Activated CD4-positive, alpha-beta memory T cell treated with anti-CD3 and anti-CD28 coated beads, Interleukin-2, amount 10 ng/mL, durations not matched to agents 7 days and 5 days (primary cell): ENCODE measurements at places on chromosomes 2 and 18. TPM values are rescaled to one million over a fixed set of nuclear protein-coding genes. Genes with fewer than 3 reads are reported as not detected.

DNA sequence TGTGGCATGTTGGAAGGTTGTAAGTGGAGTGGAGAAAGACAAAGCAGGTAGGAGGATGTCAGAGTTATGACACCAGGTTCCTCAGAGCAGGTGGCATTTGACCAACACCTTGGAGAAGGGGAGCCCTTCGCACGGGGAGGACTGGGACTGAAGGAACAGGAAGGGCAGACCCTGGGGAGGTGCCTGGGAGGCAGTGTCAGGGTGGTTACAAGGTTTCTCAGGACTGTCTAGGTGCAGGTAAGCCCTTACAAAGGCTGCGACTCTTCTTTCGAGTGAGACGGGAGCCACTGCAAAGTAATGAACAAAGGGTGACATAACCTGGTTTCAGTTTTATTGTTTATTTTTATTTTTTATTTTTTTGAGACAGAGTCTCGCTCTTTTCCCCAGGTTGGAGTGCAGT lies 84.6 kb downstream of the EIF2AK3 start:
- no peak for DNase-seq

DNA sequence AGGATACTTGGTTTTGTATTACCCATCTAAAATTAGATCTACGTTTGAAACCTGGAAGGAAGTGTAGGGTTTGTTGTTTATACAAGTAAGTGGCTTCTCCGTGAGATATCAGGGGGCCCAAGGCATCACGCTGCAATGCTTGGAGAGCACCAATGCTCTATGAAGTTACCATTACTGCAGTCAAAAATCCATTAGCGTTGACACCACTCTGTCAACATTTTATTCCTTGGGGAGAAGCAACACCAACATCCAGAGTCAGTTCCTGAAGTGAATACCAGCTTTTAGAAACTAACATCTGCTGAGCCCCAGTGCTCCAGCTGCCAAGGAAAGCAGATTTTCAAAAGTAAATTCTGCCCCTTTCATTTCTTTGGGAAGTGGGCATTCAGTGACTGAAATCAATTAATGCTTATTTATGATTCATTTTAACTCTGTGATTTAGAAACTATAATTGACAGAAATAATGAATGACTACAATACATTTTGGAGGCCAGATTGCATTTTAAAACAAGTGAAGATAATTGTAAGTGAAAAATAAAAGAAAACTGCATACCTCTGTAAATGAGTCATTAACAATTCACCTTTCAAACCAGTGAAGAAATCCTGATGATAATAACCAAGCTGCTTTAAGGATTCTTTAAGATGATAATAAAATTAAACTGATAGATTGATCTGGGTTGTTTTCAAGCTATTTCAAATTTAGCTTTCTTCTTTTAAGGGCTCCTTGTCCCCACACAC lies 30.5 kb downstream of the LRP1B start:
- DNase-seq = no peak

DNA sequence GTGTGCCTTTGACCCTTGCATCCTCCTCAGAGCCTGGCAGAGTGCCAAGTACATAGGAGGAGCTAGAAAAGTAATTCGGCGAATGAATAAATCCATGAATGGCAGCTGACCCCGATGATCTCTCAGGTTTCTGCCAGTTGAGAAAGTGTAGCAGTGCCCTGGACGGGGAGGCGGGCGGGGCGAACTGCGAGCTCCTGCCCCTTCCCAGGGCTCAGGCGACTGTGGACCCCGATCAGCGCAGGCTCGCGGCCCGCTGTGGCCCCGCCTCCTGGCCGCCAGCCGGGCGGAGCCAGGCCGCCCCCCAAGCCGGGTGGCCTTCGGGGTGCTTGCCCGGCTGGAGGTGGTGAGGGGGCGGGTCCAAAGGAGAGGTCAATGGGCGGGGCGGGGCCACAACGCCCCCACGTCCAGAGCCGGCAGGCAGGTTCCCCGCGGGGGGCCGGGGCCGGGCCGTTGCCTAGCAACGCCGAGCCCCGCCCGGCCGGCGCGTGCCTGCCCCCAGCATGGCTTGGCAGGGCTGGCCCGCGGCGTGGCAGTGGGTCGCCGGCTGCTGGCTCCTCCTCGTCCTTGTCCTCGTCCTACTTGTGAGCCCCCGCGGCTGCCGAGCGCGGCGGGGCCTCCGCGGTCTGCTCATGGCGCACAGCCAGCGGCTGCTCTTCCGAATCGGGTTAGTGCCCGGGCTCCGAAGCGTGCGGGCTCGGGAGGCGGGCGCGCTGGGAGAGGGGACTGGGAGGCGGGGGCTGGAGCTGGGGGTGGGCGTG lies 30.6 kb upstream of the TMBIM1 start:
- DNase-seq = peak; percentile 42

- no peak for DNase-seq
Measured at GRCh38 chr2:29281086-29281915, 166.1 kb downstream of the CLIP4 start.

GRCh38 chr18:31736630-31737029 lies 24.1 kb downstream of the SLC25A52 start:
- DNase-seq = no peak

MDH1 gene
- total RNA-seq = 190 TPM
